ENCODE measurements at places on chromosomes 1 and 21.

GRCh38 chr1:187114792-187115191 lies 286.0 kb downstream of the PLA2G4A start:
- no peak for DNase-seq

DNA sequence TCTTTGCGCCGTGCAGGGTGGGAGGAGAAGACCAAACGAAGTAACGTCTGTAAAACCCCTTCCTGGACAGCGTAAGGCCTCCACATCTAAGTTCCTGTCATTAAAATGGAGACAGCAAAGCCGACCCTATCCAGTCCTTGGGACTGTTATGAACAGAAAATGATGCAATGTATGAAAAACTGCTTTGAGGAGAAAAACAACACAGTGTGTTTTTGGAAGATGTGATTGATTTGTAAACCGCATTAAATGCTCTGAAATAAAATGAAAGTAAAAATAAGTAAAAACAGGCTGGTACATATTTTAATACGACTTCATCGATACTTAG lies 827 bp upstream of the URB1 start:
- DNase-seq: no peak

DNA sequence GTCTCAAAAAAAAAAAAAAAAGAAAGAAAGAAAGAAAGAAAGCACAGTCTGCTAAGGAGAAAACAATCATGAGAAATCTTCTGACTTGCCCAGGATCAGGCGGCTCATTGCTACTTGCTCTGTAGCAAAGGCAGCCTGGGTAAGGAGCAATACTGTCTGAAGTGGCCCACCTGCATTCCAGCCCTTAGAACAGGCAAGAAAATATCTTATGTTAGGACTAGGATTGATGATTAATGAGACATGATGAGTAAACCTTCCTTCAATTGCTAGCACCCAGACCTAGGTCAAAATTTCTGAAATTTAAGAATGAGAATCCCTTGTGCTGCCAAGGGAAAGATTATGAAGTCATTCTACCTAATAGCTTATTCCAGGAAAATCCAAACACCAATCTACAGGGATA lies 140.8 kb downstream of the DSCAM start:
- DNase-seq: no peak

- no peak for DNase-seq
Observed at GRCh38 chr1:110161849-110162248, 11.6 kb downstream of the SLC6A17 start.

DNA sequence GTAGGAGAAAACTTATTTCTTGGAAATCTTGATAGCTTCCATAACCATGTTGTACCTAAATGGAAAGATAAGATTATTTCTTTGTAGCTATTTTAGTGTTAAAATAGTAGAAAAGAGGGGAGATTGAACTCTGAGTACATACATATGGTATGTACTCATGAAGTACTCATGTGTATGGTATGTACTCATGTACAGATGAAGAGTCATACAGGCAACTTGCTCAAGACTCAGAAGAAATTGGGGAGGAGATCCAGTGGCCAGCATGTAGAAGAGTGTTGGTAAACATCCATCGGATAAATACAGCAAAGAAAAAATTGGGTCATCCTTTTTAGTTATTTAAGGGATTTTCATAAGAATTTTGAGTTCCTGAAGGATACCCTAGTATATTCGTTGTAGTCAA lies 29.0 kb downstream of the MDM4 start:
- DNase-seq: no peak

- DNase-seq: no peak
Observed at GRCh38 chr1:225464851-225465792, 37.3 kb upstream of the LBR start.

DNA sequence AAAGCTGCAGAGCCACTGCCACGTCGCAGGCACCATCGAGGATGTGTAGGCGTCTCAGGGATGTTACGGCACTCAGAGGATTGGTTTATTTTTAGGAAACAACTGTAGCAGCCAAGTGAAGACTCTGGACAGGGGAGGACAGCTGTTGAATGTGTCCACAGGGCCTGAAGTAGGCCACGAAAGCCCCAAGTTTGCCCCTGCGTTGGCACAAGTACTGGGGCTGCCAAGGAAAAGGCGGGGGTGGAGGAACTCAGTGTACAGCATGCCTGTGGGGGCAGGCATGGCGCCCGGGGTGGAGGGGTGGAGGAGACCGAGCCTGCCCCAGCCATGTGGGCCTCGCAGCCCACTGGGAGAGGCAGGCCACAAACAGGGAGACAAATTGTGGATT lies 89.7 kb downstream of the ADARB1 start:
- no peak for DNase-seq

- DNase-seq: no peak
Observed at GRCh38 chr1:161162052-161162451, 2.8 kb downstream of the USP21 start.

- no peak for DNase-seq
Observed at GRCh38 chr1:110872366-110872744, 593 bp upstream of the CD53 start.

- DNase-seq: no peak
Observed at GRCh38 chr1:232891071-232891470, 59.3 kb upstream of the NTPCR start.

DNA sequence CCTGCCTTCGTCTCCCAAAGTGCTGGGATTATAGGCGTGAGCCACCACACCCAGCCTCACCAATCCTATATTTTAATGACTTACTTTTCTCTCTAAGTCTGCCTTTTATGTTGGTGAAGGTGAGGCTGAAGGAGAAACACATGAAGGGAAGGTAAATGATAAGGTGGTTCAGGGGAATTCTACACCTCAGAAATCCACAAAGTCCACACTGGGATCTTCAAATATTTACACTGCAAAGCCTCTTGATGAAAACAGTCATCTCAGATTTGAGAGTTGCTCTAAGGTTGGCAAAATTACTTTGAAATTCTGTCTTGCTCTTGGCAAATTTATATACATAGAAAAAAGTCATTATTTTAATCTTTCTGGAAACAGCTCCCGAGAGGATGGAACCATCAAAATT lies 42.0 kb upstream of the CACHD1 start:
- no peak for DNase-seq

- DNase-seq: peak; percentile 29
Observed at GRCh38 chr1:26538480-26539412, 9.2 kb downstream of the RPS6KA1 start.

DNA sequence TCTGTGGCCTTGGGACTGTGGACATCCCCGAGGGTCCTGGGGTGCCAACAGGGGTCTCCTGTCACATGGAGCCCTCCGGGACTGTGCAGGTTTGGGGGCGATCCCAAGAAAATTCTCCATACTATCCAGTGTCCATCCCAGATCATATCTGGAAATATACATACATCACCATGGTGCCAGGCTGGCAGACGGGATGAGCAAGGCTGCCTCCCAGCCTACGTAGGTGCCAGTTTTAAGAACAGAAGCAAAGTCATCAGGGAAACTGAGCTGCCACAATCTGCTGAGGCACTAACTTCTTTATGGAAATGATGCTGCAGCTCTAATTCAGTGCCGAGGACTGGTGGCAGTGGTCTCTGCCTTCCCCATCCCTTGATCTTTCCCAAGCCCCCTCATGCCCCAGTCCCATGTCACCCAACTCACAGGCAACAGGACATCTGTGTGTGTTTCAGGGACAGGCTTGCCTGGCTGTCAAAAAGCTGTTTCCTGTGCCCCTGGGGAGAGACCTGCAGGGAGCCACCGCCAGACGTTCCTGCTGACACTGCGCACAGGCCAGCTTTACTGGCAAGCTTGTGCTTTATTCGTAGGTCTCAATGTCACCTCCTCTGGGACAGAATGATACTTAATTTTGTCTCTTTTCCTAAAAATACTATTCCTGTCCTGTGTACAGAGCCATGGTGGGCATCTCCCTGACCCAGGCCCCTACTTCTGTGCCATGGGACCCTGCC lies 15.5 kb downstream of the TEX35 start:
- no peak for DNase-seq

DNA sequence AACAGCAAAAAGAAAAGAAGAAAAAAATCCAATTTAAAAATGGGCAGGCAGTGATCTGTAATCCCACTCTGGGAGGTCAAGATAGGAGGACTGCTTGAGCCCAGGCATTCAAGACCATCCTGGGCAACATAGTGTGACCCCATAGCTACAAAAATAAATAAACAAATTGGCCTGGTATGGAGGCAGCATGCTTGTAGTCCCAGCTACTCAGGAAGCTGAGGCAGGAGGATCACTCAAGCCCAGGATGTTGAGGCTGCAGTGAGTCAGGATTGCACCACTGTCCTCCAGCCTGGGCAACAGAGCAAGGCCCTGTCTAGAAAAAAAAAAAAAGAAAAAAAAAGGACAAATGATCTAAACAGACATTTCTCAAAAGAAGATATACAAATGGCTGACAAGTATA lies 99.6 kb downstream of the EIF4G3 start:
- DNase-seq: no peak

- no peak for DNase-seq
Observed at GRCh38 chr1:147509786-147510395, 31.4 kb upstream of the BCL9 start.

- DNase-seq: no peak
Observed at GRCh38 chr1:12052008-12052573, 11.0 kb upstream of the TNFRSF8 start.

DNA sequence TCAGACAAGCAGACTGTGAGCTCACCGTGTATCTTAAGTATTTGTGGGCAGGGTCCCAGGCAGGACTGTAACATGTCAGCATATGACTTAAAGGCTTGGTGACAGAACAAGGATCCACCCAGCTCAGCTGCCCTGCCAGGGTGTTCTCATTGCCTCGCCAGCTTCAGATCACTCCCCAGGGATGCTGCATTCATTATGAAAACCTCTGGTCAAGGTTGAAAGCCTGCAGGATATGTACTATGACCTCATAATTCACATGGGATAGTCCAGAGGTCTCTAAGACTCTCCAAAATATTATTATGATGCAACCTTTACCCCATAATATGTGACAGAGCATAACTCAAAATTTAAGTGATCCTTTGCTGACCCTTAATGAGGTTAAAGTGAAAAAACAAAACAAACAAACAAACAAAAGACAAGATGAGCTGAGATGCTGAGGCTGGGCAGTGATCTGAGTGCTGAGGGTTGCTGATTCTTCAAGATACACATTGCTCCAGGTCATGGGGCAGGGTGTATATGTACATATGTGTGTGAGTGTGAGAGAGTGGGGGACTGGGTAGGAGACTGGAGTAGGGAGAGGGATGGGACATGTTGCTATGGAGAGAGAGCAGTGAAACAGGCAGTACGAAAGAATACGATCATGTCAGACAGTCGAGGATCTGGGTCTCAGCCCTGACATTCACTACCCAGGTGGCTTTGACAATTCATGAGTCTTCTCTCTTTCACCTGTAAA lies 98.8 kb upstream of the DUSP10 start:
- no peak for DNase-seq

GRCh38 chr1:168634951-168635532 lies 58.6 kb downstream of the XCL1 start:
- DNase-seq: no peak

- DNase-seq: no peak
Observed at GRCh38 chr1:4175566-4176405, 275.7 kb upstream of the C1orf174 start.

GRCh38 chr1:53636621-53637171 lies 102.3 kb downstream of the GLIS1 start:
- no peak for DNase-seq

DNA sequence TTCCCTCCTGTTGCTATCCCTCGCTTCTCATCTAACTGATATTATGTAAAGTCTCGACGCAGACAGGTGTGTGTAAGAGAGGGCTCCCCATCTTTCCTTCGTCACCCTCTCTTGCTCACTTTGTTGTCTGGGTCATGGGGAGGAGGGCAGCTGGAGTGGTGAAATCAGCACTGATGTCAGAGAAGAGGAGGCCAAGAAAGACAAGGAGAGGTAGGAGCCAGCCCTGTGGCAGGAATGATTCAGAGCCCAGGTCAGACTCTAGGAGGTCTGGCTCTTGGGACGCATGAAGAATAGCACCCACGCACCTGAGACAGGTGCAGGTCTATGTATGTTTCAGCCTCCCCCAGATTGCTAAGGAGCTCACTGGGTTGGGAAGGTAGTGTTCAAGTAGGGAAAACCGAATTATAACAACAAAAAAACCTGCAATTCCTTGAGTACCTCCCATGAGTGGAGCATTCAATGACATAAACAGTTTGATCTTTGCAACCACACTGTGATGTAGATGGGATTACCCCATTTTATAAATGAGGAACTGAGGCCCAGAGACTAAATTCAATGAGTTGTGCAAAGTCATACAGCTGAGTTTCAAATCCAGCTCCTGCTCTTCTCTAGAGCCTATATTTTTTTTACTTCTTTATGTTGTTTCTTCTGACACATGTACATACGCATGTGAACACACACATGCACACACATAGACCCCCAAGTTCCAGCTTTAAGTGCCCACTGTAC lies 10.4 kb downstream of the NUAK2 start:
- DNase-seq: no peak

GRCh38 chr1:216937491-216937890 lies 214.3 kb upstream of the ESRRG start:
- DNase-seq: no peak

DNA sequence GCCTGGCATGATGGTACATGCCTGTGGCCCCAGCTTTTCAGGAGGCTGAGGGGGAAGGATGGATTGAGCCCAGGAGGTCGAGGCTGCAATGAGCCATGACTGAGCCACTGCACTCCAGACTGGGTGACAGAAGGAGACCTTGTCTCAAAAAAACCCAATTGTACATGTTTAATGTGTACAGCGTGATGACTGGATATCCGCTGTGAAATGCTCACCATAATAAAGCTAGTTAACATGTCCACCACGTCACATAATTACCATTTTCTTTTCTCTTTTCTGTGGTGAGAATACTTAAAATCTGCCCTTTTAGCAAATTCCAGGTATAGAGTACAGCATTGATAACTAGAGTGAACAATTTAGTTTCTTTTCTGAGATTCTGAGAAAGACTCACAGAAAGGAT lies 24.0 kb downstream of the TMPRSS2 start:
- DNase-seq: no peak

- no peak for DNase-seq
Observed at GRCh38 chr1:101290922-101291561, 54.2 kb downstream of the S1PR1 start.

DNA sequence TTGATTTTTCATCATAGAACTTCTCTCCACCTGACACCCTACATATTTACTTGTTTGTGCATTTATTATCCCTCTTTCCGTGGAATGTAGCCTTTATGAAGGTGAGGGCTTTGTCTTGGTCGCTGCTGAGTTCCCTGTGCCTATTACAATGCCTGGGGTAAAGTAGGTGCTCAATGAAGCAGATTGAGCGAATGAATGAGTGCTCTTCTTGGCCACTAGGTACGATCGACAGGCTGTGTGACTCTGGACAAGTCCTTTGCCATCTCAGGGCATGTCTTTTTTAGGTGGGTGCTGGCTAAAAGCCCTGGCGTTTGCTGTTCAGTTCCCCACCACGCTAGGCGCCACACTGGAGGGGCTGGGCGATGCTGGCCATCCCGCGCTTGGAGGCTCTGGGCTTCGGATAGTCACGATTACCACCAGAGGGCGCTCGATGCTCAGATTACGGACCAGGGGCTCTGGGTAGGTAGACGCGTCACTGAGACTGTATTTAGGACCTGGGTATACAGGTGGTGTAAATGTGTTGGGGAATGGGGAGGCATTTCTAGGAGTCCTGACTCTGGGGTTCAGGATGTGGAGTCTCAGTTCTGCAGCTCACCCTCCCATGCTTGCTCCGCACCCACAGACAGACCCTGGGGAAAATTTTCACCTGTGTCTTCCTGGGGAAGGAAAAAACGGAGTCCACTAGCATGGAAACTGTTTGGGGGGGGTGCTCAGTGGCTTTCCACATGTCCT lies 71.0 kb upstream of the CSF3R start:
- DNase-seq: peak; percentile 55

- DNase-seq: no peak
Observed at GRCh38 chr21:40120940-40121575, 253.8 kb downstream of the PCP4 start.
